ENCODE measurements at places on chromosomes 2 and 18.

DNA sequence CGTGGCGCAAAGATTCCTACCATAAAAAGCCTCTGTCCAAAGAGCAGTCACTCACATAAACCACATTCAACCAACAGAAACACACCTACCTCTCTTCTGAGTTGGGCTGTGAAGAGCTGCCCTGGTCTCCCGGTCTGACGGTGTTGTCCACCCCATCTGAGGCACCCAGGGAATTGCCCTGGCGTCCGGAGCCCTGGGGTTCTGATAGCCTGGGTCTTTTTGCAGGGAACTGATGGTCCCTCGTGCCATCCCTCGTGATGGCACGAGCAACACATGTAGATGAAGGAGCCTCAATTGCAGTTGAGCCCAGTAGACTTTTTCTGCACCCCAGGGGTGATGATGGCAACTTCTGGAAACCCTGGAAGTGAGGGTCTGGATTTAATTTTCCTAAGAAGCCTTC is 13.8 kb downstream of the HJURP start:
- no peak for DNase-seq

GRCh38 chr2:197498937-197499593 is 575 bp downstream of the HSPD1 start:
- DNase-seq: no peak

GRCh38 chr2:177906041-177906718 is 166.4 kb downstream of the PDE11A start:
- DNase-seq: peak; percentile 30

DNA sequence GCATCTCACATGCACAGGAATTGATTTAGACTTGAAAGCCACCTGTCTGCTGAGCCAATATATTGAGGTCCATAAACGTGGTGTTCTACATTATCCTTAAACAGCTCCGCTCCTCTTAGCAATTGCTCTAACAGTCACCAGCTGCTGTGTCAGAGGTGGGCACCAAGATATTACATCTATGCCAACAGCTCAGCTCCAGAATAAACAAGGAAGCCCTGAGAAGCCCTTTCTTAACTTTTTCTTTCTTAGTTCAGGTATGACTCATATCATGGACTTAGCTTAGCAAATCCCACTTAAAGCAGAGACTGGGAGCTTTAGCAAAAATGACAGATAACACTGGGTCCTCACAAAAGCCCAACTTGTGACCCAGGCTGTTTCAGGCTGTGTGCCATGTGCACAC is 436.6 kb downstream of the IRS1 start:
- no peak for DNase-seq

GRCh38 chr2:46564811-46565241 is 85.5 kb downstream of the TMEM247 start:
- no peak for DNase-seq

DNA sequence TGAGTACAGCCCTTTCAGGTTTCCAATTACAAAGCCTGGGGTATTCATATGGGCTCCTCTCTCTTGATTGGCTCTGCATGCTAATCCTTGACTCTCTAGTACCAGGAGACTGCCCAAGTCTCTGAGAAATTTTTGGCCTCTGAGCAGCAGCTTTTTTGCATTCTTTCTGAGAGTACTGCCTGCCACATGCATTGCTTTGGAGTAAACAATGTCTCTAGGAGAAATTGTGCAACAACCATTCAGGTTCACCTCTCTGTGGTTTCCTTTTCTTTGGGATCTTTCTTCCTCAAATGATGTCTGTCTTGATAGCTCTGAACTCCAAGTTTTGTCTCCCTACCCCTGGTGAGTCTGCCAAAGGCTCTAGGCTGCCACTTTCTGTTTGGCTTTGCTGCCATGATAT is 115.8 kb upstream of the SETBP1 start:
- no peak for DNase-seq

DNA sequence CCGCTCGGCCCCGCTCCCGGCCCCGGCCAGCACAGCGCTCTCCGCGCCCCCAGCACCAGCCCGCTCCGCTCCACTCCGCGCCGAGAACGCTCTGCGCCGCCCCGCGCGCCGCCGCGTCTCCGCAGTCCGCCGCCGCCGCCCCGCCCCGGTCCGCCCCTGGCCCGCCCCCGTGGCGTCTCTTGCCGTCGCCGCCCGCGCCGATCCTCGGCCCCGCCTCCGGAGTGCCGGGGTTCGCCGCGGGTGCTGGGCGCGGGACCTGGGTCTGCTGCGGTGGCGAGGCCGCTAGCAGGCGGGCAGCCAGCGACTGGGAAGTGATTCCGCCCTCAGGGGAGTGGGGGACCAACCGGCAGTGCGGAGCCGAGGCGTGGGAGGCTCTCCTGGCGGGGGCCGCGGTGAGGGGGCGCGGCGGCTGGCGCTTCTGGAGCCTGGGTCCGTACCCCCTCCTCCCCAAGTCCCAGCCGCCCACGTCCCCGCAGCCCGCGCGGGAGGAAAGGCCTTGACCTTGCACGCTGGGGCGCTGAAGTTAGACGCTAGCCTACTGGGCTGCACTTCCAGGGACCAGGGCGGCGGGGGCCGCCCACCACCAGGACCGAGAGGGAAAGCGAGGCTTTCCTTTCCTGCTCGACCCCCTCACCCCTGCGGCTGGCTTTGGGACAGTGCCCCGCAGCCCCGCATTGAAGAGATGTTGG is at the start of gene HS6ST1:
Gene HS6ST1, minus strand, starts transcription at position 93 of the 689 bp plus-strand sequence. CDS start 305 bp downstream, outside the sequence.
- peak; percentile 64 for DNase-seq

Measured in stimulated activated CD8-positive, alpha-beta memory T cell treated with anti-CD3 and anti-CD28 coated beads, Interleukin-7, amount 100 ng/mL, for 48 hours (primary cell).